Esophagus squamous epithelium (tissue), 5 donors: ENCODE measurements at places on chromosomes 2 and 18.

DNA sequence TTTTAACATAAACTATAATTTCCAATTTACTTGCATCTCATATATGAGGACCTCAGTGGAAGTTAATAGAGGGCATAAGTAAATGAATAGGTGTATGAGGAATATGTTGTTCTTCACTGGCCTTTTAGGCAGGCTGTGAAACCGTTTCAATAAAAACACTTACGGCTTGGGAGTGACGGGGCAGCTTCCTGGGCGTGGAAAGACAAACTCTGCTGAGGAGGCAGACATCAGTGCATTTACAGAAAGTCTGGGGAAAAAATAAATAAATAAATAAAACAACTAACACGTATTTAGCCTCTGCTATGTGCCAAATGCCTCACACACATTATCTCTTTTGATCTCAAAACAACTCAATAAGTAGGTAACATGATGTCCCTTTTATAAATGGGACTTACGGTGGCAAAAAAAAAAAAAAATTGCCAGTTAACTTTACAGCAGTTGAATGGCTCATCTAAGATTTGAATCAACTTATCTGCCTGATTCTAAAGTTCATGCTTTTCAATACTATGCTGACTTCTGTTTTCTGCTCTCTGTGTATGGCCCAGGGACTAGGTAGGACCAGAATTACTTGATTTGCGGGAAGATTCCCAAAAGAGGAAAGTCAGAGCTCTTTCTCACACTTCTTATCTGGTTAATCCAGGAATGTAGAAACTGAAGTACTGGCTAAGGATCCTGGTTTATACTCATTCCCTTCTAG lies 77.5 kb upstream of the LRATD1 start:
- DNase-seq, result no peak

GRCh38 chr2:27829791-27830190 lies 58.3 kb downstream of the MRPL33 start:
- no peak for DNase-seq

DNA sequence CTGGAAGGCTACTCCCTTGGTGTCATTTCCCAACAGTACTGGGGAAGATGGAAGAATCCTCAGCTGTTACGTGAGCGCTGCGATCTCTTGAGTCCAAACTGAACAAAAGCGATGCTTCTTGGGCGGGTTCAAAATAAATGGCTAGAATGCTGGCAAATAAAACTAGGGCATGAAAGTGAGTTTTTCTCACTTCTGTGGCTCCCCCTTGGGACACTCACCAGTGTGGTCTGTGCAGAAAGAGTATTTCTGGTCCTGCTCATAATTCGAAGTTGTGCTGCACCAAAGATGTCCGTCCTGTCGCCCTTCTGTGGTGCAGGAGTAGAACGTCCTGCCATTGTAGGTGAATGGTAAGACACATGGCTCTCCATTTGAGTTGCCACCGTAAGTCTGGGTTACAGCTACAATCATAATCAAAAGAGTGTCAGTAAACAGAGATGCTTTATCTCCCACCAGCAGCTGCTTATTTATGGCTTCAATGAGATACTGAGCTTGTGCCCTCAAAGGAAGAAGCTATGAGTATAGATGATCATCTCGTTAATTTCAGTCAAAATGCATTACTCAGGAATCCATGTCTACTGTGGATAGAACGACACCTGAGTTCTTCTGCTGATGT lies 11.8 kb downstream of the FN1 start:
- no peak for DNase-seq

GRCh38 chr2:11073251-11073650 lies 82.0 kb upstream of the SLC66A3 start:
- no peak for DNase-seq

DNA sequence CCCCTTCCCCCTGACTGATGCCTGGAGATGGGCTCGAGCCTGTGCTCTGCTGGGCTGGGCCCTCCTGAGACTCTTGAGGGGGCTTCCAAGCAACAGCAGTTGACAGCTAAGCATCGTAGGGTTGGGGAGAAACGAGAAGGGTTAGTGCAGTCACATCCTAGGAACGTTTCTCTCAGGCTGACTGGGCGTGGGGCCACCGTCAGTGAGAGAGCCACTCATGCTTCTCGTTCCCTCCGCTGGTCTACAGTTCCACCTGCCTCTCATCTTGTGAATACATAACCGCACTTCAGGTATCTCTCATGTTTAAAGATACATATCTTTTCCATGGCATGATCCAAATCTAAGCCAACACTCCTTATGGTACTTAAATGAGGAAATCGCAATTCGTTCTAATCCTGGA lies 66.4 kb downstream of the TRAPPC12 start:
- DNase-seq, result no peak

GRCh38 chr2:55590810-55591440 lies 26.5 kb downstream of the PPP4R3B start:
- no peak for DNase-seq

GRCh38 chr2:33498291-33498956 lies 22.0 kb downstream of the RASGRP3 start:
- DNase-seq, result no peak
